ENCODE measurements at places on chromosomes 4 and X.

- no peak for DNase-seq
These were observed 10.2 kb downstream of the CCNG2 start for GRCh38 chr4:77167173-77167572.

DNA sequence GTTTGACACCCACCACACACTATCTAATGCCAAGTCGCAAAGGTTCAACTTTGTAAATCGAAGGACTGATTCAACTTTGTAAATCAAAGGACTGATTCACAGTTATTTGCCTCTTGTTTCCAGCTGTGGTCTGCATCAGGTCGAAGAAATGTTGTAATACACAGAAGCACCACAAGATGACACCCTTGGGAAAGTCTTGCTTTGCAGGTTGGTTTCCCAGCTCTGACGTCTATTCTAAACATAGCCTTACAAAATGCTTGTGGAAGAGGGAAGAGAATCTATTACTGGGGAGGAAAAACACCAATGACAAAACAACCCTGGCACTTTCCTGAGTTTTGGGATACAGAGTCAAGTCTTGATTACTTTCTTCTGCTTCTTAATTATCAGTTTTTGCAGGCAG, 35.3 kb downstream of the SUPT20HL1 start:
- peak; percentile 13 for DNase-seq

- no peak for DNase-seq
These were observed 4.8 kb downstream of the SOWAHD start for GRCh38 chrX:119763181-119763580.

DNA sequence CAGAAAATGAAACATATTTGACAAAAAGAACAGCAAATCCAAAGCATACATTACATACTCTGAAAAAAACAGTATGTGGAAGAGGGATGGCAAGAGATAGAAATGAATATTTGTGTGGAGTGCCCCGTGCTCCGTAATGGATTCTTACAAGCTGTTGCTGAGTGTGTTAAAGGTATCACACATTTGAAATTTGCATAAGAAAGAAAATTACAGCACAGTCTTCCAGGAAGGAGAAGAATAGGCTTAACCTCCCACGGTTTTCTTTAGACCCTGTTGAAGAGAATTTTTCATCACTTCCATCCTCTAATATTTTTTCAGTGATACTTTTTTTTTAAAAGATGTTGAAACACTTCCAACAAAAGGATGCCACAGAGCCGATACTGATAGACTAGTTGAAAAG, 1489.4 kb downstream of the RAPGEF2 start:
- no peak for DNase-seq

DNA sequence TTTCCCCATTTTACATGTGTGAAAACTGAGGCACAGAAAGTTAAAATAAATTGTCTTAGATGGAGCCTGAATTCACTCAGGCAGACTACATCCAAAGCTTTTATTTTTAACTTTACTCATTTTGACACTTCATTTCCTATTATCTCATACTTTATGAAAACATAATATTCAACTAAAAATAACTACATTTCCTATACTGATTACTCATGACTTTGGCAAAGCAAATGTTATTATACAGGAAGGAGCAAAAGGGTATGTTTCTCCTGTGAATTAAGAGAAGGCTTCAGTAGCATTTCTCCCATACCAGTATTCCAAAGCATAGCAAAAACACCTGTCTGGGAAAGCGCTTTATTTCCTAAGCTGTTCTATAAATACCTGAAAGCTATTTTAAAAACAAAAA, 178.6 kb downstream of the ADAMTS3 start:
- no peak for DNase-seq

DNA sequence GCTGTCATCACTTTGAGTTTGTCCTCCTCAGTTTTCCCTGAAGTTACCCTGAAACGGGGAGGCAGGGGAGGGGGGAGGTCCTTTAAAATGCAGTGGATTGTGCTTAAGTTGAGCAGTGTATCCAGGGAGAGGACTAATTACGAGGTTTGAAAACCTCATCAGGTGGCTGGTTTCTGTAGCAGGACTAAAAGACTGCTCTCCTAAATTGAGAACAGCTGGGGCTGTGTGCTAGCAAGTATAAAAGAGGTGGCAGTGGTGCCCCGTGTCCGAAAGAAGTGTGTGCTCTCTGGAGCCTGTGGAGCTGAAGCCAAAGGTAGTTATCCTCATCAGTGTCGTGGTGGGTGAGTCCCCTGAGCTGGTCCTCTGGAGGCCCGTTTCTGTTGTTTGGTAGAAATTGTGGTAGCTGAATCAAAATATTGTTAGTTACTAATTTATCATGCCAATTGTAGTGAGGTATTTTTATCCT, 37.2 kb upstream of the CYP2U1 start:
- DNase-seq, result no peak

- DNase-seq, result no peak
These were observed 40.5 kb downstream of the HAND2 start for GRCh38 chr4:173489514-173489913.

GRCh38 chr4:120327276-120327675, 260.6 kb upstream of the MAD2L1 start:
- no peak for DNase-seq

DNA sequence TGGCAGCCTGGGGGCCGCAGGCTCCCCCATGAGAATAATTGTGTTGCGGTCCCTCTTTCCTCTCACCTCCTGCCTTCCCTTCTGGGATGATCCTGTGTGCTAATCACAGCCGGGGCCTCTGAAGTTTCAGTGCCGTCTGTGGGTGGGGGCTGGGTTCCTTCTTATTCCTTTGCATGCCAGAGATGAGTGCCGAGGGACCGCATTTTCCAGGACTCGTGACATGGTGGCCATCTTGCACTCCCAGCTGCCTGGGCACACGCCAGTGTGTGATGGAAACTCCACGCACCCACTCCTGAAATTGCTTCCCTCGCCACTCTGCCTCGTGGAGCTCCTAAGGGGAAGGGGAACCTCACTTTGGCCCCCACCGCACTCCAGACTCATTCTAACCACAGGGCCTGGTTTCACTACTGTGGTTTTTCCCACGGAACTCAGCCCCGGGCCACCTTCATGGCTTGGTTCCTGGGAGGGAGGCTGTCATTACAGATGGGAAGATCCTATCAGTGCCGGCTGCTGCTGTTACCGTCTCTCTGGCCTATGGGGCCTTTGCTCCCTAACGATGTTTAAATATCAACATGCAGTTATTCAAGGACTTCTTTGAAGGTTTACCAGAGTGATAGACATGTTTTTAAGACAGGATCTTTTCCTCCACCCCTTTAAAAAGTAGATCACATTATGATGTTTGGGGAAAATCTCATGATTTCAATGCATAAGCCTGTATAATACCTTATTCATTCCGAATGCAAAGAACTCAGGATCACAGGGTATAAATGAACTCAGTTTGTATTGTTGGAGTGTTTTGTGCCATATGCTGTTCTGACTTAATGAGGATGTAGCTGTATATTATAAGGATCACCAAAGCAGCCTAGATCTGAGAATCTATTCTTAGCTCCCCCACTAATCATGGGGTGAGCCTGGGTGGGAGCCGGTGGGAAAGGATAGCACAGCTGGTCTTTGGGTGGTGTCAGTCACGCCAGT, 89.6 kb downstream of the SORCS2 start:
- DNase-seq, result no peak

DNA sequence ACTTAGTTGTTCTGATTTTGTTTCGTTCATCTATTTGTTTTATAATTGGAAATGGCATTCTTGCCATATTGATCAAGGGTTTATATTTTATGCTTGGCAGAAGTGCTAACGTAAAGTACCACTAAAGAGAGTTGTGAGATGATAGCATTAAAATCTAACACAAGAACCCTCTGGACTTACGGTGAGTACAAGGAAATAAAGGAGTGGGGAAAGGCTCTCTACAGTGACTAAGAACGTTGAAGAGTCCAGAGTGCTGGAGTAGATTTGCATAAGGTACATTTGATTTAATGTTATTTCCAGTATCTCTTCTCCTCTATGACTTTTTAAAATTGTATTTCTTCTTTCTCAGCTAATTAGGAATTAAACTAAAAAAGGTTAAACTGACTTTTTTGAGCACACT, 612.6 kb downstream of the DMD start:
- no peak for DNase-seq

DNA sequence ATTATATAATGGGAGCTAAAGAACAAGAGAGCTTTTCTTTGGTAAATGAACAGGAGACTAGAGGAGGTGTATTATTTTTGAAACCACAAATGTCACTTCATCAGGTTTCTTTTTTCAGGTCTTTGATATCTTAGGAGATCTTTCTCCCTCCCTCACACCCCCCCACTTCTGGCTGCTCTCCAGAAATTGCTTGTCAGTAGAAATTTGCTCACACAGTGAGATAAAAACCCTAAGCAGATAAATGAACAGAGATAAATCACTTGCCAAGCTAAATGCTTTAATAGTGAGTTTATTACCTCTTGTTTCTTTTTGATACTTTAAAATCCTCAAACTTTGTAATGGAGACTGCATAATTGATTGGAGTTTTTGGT, 421.2 kb upstream of the TENM3 start:
- DNase-seq, result no peak

GRCh38 chr4:152488246-152488645, 47.6 kb downstream of the FBXW7 start:
- no peak for DNase-seq

DNA sequence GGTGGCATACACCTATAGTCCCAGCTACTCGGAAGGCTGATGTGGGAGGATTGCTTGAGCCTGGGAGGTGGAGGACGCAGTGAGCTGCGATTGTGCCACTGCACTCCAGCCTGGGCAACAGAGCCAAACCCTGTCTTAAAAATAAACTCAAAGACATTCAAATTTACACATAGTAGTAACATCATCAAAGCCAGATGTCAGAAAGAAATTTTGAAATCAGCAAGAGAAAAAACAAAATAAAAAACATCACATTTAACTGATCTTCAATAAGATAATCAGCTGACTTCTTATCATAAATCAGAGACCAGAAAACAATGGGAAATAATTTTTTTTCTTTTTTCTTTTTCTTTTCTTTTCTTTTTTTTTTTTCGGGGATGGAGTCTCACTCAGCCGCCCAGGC, 78.9 kb upstream of the ZCCHC13 start:
- no peak for DNase-seq

GRCh38 chrX:54223581-54223980, 40.5 kb upstream of the FAM120C start:
- no peak for DNase-seq

DNA sequence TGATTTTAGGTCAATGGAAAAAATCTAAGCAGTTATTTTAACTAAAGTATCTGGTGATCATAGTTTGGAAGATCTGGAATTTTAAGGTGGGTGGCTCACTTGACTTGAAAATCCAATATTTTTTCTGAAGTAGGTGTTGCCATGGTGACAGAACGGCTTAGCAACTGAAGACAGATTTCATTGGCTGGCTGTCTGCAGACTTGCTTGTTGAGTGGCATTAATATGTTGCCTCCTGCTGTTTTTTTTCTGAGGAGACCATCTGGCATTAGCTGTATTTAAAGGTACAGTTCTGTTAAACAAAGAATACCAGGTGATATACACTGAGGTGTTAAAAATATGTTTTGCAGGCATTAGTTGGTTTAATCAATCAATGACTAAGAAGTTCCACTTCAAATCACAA, 19.8 kb downstream of the CPE start:
- DNase-seq, result no peak

GRCh38 chr4:61202638-61203435, 2.7 kb downstream of the ADGRL3 start:
- DNase-seq, result no peak

DNA sequence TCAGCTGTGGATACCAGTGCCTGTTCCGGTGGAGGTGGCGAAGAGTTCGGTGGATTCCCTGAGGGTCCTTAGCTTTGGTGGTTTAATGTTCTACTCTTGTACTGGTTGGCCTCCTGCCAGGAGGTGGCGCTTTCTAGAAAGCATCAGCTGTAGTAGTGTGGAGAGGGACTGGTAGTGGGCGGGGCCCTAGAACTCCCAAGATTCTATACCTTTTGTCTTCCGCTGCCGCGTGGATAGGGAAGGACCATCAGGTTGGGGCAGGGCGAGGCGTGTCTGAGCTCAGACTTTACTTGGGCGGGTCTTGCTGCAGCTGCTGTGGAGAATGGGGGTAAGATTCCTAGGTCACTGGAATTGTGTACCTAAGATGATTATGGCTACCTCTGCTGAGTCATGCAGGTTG, 390.3 kb downstream of the FAM47A start:
- DNase-seq, result no peak

DNA sequence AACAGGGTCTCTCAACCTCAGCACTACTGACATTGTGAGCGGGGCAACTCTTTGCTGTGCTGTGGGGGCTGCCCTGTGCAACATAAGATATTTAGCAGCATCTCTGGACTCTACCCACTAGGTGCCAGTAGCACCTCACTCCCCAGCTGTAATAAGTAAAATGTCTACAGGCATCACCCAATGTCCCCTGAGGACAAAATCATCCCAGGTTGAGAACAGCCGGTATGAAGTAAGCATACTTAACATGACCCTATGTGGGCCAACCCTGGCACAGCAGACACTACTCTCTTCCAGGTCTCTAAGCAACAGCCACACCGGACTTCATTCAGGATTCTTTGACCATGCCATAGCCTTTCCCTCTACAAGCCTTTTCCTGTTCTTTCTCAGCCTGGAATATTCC, 10.5 kb upstream of the MGST2 start:
- DNase-seq, result peak; percentile 11

GRCh38 chrX:39874202-39874816, 223.4 kb downstream of the BCOR start:
- DNase-seq, result peak; percentile 74

DNA sequence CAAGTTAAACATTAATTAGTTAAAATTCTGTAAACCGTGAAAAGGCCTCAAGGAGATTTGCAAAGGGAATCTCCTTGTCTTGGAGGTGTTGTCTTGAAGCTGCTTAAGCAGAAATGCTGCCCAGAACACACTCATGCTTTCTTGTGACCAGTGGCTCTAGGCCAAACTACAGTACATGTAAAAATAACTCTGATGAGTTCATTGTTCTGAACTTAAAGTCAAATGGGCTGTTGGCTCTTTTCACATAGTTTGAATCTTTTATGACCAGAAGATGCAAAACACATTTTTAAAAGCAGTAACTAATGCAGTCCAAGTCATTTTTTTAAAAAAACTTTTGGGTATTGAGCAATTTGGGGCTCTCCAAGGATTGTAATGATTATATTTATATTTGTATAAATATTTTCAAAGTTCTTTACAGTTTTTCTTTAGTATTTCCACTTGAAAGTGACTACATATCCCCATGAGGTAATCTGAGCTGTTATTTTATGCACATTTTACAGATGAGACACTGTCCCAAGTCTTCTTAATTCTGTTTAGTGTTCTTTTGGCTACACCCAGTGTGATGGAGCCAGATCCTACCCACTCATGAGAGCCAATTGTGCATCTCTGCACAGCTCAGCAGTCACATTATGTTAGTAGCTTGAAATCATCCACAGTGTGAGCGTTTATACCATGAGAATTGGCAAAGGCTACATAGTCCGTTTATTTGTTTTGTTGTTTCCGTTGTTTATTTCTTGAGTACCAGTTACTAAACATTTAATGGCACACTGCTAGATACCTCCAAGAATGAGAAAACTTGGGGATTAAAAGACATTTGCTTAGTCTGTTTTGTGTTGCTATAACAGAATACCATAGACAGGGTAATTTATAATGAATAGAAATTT, 112.8 kb upstream of the ATXN3L start:
- no peak for DNase-seq

DNA sequence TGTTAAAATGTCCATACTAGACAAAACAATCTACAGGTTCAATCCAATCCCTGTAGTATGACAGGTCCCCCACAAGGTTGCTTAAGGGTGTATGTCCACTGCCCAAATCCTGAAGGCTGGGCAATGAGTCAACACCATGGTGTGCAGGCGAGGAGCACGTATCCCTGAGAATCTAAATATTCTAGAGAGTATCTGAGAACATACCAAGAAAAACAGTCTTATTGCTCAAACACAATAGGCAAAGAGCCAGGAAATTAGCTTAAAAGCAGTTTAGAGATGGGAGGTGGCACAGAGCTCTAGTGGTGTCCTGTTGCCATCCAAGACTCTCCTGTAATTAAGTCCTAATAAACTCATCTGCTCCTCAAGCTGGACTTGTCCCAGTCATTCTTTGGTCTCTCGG, 37.0 kb downstream of the RCHY1 start:
- no peak for DNase-seq

Data from activated naive CD8-positive, alpha-beta T cell treated with anti-CD3 and anti-CD28 coated beads for 36 hours (primary cell).